GM12865 (cell line): ENCODE measurements at places on chromosomes 5 and 9.

- DNase-seq, result no peak
These were observed 9.0 kb upstream of the PHF19 start for GRCh38 chr9:120885958-120886357.

GRCh38 chr9:91075279-91075678, 273.7 kb downstream of the SYK start:
- no peak for DNase-seq

- DNase-seq, result peak; percentile 89
These were observed 1.1 kb downstream of the FKBP15 start for GRCh38 chr9:113219969-113220368.

DNA sequence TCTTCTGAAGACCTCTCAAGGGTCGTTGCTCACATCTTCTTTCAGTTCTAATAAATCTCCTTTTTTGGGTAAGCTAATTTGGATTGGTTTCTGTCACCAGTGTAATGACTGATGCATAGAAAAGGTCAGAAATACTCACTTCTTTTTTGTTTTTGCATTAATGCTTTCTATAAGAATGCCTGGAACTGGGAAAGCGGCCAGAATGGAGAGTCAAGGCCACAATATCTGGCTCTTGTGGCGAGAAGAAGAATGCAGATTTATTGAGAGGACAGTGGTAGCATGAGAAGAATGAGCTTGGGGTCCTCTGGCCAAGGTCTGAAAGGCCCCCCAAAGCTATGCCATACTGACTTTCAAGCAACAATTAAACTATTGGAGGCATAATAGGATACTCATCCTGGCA, 88.0 kb upstream of the SLC12A2 start:
- DNase-seq, result no peak

DNA sequence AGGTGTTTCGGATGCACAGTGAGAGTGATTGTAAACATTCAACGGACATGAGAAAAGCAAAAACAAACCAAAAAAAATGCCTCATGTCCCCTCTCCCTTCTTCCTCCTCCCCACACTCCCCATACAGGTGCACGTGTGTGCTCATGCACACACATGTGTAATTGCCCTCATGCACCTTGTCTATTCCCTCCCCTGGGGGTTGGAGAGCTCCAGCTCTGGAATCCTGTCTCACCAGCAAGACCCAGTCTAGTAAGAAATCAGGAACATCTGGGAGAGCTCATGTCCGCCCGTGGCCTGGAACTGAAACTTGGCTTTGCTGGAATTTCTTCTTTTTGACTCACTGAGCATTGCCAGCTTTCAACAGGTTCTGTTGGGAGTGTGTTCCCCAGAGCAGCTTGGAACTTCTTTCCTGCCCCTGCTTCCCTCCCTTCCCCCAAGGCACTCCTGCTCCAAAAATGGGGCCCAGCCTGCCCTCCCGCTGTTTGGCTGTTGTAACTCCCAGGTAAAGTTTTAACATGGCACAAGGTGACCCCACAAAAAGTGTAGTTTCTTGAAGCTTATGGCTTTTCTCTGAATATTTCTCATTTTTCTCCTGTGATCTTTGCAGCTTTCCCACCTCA, 190.1 kb downstream of the NR3C1 start:
- peak; percentile 89 for DNase-seq

DNA sequence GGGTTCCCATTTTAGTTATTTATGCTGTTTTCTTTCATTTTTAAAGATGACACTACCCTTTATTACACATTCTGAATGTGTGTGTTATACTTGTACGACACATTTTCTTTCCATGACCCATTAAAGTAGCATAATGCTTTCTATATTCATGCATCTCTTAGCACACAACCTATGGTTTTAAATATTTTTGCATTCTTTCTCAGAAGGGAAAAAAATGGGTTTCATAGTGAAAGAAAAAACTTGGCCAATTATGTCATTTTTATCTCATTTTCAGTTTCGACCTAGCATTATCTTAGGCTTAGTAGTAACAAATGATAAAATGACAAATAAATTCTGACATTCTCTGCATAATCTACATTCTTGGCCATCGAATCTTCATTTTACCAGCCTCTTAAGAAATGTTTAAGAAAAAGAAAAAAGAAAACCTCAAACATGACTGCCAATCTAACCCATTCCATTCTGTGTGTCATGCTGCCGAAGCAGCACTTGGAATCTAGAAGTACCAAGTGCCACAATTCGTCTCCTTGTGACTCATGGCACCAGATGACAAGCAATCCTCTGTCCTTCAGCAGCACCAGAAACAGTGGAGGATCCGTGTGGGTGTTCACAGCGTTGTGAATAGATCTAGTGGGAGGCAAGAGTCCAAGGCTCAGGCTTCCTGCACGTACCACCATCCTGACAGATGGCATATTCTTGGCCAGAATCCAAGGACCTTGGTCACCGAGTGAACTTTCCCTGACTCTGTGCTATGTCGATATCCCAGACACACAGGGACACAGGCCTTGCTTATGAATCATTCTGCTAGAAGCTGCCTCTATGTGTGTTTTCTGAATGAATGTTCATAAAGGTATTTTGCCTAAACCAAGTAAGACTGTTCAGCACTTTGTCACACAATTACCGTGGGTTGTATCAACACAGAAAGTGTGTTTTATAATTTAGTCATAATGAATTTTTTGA, 502.7 kb downstream of the NR2F1-AS1 start:
- peak; percentile 60 for DNase-seq

GRCh38 chr5:153711755-153712154, 221.3 kb downstream of the GRIA1 start:
- no peak for DNase-seq
